T-cell (primary cell): ENCODE measurements at places on chromosomes 7 and 10. TPM values are rescaled to one million over a fixed set of nuclear protein-coding genes. Genes with fewer than 3 reads are reported as not detected.
A peak's percentile ranks its signal among the peaks of the same experiment; 100 is the strongest.

DNA sequence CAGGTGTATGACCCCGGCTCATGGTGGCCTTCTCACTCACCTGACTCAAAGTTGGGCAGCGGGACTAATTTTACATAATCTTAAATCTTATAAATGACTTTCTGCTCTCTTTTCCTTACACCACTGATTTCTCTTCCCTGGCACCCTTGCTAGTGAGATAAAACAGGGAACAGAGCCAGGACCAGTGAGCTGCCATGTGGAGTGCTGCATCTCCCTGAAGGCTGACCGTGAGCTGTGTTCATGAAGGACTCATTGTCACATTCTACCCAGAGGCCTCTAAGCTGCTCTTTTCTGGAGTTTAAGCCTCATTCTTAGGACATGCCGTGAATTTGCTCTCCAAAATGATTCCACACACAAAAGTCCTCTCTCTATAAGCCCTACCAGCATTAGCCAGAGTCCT, 762.3 kb downstream of the AUTS2 start:
- H3K4me3 ChIP-seq, result no peak overlapping the region
- no peak overlapping the region for H3K27ac ChIP-seq
- no peaks in the 10 kb centered on the region for H3K4me1 ChIP-seq
- H3K36me3 ChIP-seq, result no peaks in the 10 kb centered on the region
- H3K27me3 ChIP-seq, result no peaks in the 10 kb centered on the region

GRCh38 chr10:110610308-110610774, 33.8 kb upstream of the RBM20 start:
- H3K27me3 ChIP-seq, result no peaks in the 10 kb centered on the region
- H3K27ac ChIP-seq, result no peak overlapping the region
- no peak overlapping the region for H3K4me3 ChIP-seq

DNA sequence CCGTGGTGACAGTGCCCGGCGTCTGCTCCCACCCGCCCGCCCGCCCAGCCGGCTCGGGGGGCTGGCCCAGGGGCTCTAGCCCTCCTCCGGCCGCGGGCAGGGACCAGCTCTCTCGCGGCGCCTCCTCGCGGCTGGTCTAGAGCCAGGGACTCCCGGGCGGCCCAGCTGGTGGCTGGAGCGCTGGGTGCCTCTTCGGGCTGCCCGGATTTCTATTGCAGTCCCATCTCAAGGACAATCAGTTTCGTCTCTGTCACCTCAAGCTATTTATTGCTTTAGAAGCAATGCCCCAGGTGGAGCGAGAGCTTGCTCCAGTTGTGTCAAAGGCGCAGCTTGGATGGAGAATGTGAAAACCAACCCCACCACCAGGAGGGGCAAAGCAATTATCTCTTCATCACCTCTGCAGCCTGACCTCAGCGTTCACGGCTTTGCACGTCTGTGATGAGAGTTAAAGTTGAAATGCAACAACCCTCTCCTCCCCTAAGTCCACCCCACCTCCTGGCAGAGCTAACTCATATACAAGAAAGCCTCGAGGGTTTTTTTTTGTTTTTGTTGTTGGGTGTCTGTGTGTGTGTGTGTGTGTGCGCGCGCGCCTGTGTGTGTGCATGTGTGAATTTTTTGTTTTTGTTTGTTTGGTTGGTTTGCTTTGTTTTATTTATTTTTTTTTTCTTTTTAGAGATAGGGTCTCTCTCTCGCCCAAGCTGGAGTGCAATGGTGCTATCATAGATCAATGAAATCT, at the start of gene ITGA8:
TSS of gene ITGA8 (minus strand) at position 24 of the 736 bp plus-strand sequence. CDS start 151 bp downstream, outside the sequence.
- no peak for DNase-seq
- H3K36me3 ChIP-seq, result no peaks in the 10 kb centered on the region
- peaks cover 32% of the 10 kb centered on the region for H3K27me3 ChIP-seq
- no peaks in the 10 kb centered on the region for H3K4me1 ChIP-seq
- no peak within 1 kb of the TSS for H3K27ac ChIP-seq

- H3K4me1 ChIP-seq, result peaks cover 7% of the 10 kb centered on the region
- H3K27ac ChIP-seq, result no peak overlapping the region
- peaks cover 3% of the 10 kb centered on the region for H3K36me3 ChIP-seq
- H3K4me3 ChIP-seq, result no peak overlapping the region
- no peak for DNase-seq
Measured at GRCh38 chr10:101029520-101030295, 1.2 kb downstream of the PDZD7 start.

DNA sequence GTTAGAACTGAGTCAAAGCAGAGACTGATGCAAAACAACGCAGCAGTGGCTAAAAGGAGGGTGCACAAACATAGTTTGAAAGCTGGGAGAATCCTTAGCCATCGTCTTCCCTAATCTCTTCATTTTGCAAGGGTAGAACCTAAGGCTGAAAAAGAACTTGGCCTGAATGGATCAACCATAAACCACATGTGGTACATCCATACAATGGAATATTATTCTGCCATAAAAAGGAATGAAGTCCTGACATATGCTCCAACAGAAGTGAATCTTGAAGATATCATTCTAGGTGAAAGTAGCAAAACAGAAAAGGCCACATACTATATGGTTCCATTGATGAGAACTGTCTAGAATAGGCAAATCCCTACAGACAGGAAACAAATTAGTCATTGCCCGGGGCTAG, 330.3 kb upstream of the NPVF start:
- peaks cover 6% of the 10 kb centered on the region for H3K27me3 ChIP-seq
- DNase-seq, result no peak
- H3K36me3 ChIP-seq, result no peaks in the 10 kb centered on the region

DNA sequence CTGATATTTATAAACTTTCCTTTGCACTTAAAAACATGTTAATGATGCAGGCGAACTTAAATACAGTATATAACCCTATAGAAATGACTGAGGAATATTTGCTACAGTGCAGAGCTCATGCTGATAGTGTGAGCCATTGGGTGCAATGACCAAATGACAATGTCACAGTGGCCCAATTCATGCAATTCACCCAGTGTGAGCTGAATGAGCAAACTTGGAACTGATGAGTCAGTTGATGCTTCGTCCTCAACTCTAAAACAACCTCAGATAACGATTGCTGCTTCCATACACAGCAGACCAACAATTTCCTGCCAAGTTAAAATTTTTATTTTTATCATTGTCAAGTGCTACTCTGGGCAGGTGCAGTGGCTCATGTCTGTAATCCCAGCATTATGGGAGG, 12.1 kb upstream of the ZC3HAV1L start:
- H3K27ac ChIP-seq, result no peak overlapping the region
- no peaks in the 10 kb centered on the region for H3K27me3 ChIP-seq

- H3K4me3 ChIP-seq, result no peak overlapping the region
- DNase-seq, result peak; percentile 57
- peaks cover 64% of the 10 kb centered on the region for H3K27me3 ChIP-seq
- H3K36me3 ChIP-seq, result no peaks in the 10 kb centered on the region
- H3K4me1 ChIP-seq, result no peaks in the 10 kb centered on the region
- H3K27ac ChIP-seq, result no peak overlapping the region
Measured at GRCh38 chr7:73606801-73607691, 17.3 kb downstream of the MLXIPL start.

DNA sequence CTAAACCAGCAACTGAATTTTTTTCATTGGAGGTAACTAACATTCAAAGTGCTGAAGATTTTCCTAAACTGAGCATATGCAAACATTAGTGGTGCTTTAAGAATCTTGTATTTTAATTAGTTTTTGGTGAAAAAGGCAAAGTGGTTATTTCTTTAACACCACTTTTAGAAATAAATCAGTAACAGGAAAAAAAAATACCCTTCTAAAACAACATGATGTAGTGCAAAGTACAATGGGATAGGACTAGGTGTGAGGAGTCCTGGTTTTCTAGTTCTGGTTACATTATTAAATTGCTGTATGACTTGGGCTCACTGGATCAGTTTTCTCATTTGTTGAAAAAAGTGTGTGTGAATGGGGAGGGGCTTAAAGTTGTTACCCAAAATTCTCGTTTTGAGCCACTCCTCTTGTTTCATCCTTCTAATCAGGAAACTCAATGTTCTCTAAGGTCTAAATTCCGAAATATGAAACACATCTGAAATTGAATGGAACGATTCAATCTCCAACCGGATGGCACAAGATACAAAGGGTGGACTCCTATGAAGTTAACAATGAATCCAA, 1.8 kb downstream of the WASL start:
- H3K36me3 ChIP-seq, result no peaks in the 10 kb centered on the region
- DNase-seq, result no peak
- peaks cover 15% of the 10 kb centered on the region for H3K4me1 ChIP-seq
- peaks cover 3% of the 10 kb centered on the region for H3K27me3 ChIP-seq
- no peak overlapping the region for H3K27ac ChIP-seq
- peak overlapping the region; percentile 91 for H3K4me3 ChIP-seq

DNA sequence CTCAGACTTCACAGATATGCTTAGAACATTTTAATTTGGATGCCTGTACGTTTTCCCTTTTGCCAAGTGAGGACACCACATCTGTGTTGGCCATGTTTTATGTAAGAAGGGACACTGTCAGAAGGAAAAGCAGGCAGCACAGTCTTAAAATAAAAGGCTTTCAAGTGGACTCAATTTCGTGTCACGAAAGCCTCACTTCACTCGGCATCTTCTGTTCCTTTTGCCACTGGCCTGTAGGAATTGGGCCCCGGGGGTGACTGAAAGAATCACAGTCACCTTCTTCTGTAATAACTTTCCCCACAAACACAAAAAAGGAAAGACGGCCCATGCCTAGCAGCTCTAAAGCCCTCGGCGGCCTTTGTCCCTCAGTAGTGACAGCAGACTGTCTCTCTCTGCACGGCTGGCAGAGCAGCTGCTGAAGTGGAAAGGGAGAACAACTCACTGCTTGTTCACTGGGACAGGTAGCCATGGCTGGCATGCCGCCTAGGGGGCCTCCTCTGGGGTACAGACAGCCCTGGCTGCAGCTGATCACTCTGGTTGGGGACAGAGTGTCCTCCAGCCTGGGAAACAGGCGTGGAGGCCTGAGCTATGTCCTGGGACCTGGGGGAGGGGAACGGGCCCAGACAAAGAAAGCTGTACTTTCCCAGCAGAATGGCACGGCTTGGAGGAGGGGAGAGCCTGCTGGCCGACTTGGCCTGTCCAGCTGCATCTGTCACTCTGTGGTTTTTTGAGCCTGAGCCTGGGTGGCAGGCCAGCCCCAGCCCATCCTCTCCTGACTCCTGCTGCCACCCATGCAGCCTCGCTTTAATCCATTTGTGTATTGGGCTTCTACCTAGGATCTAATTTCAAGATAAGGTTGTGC, 4.4 kb downstream of the RASSF4 start:
- H3K36me3 ChIP-seq, result no peaks in the 10 kb centered on the region
- peaks cover 3% of the 10 kb centered on the region for H3K27me3 ChIP-seq
- peaks cover 11% of the 10 kb centered on the region for H3K4me1 ChIP-seq
- H3K4me3 ChIP-seq, result no peak overlapping the region
- no peak for DNase-seq

- no peak overlapping the region for H3K4me3 ChIP-seq
- H3K36me3 ChIP-seq, result peaks cover 18% of the 10 kb centered on the region
- no peaks in the 10 kb centered on the region for H3K27me3 ChIP-seq
- no peak overlapping the region for H3K27ac ChIP-seq
Measured at GRCh38 chr7:47965456-47965855, 14.0 kb downstream of the HUS1 start.

DNA sequence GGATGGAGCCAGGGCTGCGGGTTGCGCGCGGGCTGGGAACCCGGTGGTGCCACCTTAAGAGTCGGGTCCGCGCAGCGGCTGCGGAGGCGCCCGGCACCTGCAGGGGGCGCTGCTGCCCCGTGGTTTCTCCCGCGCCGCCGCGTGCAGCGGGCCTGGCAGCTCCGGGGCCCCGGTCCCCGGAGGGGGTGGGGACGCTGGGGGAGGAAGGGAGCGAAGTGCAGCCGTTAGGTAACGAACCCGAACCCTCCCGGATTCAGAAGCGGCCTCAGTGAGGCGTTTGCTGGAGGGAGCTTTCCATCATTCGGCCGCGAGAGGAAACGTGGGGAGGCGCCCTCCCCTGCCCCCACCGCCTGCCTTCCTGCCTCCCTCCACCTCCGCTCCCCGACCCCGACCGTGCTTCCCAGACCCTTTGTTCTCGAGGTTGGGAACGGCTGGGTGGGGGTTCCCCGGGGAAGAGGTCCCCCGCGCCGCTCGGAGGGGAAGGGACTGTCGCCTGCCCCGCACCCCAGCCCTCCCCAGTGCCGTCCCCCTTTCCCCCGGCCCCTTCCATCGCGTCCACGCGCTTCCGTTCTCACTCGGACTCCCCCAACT, 29.6 kb downstream of the SKIDA1 start:
- peak; percentile 84 for DNase-seq
- peak overlapping the region; percentile 92 for H3K4me3 ChIP-seq
- H3K27ac ChIP-seq, result no peak overlapping the region

- peaks cover 52% of the 10 kb centered on the region for H3K36me3 ChIP-seq
- DNase-seq, result no peak
- H3K27me3 ChIP-seq, result no peaks in the 10 kb centered on the region
- no peak overlapping the region for H3K4me3 ChIP-seq
Measured at GRCh38 chr7:92044148-92044547, 90.1 kb downstream of the CYP51A1 start.

DNA sequence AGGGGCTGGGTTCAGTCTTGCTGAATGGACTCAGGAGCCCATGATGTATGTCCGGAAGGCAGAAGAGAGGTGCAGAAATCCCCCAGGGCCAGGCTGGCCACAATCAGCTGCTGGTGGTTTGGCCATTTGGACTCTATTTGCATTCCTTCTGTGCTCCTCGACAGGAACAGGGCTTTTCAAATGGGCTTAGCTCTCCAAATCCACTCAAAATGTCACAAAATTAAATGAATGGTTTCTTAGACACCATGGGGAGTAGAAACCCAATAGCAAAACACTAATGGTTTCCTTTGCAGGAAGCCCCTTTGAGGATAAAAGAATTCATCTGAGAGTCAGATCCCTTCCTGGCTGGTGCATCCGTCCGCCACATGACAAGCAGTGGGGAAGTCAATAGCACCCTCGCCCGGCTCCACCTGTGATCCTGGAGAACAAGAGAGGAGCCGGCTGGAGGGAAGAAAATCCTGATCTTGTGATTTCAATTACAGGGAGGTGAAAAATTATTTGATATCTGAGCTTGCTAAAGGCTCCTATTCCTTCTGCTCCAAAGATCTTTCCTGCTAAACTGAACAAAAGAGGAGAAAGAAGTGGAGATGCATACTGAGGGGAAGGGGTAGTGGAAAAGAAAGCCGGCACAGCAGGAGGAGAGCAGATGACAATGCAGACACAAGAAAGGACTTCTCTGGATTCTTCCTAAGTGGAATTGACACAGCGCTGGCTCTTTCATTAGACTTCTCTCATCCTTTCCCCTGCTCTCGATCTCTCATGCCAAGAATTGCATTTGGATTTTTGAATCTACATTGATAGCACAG, 190.7 kb downstream of the C7orf25 start:
- H3K27me3 ChIP-seq, result no peaks in the 10 kb centered on the region
- no peak overlapping the region for H3K27ac ChIP-seq
- H3K36me3 ChIP-seq, result no peaks in the 10 kb centered on the region
- no peak overlapping the region for H3K4me3 ChIP-seq

GRCh38 chr10:23174074-23174976, 17.8 kb upstream of the PTF1A start:
- H3K4me1 ChIP-seq, result peaks cover 6% of the 10 kb centered on the region
- DNase-seq, result no peak
- no peaks in the 10 kb centered on the region for H3K36me3 ChIP-seq
- H3K27ac ChIP-seq, result no peak overlapping the region

GRCh38 chr7:32022966-32023365, 47.2 kb downstream of the PDE1C start:
- H3K4me3 ChIP-seq, result no peak overlapping the region
- H3K27me3 ChIP-seq, result no peaks in the 10 kb centered on the region
- H3K36me3 ChIP-seq, result no peaks in the 10 kb centered on the region
- H3K4me1 ChIP-seq, result no peaks in the 10 kb centered on the region

VPS41 gene
- total RNA-seq, result 58.0 TPM

SRRT gene
- 233 TPM for total RNA-seq

SNX8 gene
- total RNA-seq, result 10.2 TPM
